ENCODE measurements at places on chromosomes 4 and X.

DNA sequence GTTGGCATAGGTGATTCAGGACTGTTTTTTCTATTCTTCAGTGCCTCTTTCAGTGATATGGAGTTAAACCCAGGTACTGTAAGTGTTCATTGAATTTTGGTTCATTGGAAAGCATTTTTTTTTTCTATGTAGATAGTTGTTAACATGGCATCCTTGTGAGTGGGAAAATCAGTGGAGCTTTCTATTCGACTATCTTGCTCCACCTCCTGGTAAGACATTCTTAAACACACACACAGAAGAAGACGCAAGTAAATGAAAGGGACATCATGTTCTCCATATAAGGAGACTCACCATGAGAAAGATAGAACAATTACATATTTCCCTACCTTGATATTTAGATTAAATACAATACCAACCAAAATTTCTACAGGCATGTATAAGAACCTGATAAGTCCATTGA is 598.5 kb upstream of the SPANXN1 start:
- no peak for DNase-seq

DNA sequence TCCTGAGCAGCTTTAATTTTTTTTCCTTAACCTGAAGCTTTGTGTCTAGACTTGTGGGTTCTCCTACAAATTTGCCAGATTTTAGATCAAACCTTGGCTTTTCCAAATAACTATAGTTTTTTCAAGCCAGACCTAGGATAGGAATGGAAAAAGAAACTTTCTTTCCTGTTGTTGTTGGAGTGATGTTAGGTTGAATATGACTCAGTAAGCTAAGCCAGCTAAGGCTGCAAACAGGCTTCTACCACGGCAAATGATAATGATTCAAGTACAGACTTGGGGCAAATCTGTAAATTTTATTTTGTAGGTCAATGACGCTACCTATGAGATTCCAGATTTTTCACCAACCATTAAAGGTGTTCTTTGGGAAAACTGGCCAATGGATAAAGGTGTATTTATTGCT is 45.6 kb downstream of the WDR19 start:
- DNase-seq: no peak

- DNase-seq: peak; percentile 87
These were observed 34.5 kb downstream of the SPINK2 start for GRCh38 chr4:56786955-56787354.

DNA sequence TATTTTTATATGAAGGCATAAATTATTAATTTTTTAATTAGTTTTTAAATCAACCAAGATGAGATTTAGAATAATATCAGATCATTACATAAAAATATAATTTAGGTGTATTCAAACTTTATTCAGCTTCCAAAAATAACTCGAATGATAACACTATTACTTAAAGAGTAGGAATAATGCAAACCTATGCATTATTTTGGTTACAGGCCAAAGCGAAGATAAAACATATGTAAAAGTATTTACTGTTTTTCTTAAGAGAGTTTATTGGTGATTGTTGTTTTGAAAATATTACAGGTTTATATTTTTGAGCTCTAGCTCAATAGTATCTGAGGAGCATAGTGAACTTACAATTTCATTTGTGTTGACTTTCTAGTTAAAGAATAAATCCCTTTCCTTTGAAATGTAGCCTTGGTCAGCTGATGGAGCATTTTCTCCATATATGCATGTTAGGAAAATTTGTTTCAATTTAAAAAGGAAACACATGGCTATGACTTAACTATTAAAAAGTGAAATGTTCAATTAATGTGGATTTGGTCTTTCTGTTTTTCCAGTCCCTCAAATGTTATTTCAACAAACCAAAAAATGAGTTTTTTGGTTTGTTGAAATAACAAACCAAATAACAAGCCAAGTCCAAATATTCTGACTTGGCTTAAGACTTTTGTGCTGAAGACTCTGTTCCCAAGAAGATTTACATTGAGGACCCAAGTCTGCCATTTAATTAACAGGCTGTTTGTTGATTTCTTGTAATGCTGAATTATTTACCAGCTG is 346.9 kb downstream of the ARHGAP24 start:
- no peak for DNase-seq

DNA sequence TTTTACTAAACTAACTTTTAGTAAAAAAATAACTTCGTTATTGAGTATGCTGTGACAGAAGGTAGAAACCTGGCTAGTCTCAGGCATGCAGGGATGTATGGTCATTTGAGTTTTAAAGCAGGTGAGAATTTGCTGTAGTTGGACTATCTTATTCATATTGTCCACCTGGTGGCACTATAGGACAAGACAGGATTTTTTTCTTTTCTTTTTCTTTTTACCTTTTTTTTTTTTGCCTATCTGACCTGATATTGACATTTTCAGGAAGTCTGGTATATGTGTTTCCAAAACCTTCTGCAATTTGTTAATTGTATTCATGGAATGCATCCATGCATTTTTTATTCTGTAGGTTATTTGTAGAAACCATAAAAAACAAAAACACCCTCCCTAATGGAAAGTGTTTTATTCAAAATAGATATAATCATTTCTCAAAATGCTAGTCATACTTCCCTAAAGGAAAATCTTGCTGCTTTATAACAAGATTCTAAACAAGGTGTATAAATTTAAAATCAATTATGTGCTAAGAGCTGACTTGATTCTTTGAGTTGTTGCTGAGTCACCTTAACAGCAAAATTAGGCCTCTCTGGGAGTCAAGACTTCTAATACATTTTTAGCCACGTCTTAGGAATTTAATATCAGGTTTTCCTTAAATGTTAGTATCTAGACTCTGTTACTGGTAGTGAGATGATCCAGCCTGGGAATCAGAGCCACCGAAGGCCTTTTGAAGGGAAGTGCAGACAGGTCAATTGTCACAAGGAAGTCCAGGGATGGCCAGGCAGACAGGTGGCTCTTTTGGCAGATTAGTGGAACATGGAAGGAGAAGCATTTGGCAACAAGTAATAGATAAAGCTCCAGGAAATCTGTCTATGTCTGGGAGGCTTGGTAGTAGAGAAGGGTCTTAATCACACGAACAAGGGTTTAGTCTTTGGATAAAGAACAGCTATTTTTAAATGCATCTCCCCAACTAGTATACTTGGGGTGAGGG is 201.3 kb upstream of the GNPDA2 start:
- peak; percentile 13 for DNase-seq

DNA sequence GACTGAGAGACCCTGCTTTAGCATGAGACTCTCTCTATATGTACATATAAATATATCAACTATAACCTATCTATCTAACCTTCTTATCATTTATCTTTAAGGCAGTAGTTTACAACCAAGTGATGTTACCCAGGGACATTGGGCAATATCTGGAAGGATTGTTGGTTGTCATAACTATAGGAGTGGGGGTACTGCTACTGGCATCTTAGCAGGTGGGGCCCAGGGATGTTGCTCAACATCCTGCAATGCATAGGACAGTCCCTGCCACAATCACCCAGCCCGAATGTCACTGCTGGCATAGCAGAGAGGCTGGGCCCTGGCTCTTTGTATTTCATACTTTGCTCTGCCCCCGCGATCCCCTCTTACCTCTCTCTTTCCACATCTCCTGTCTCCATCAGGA is 397.7 kb downstream of the IL15 start:
- no peak for DNase-seq

GRCh38 chrX:44843753-44844152 is at the start of gene DUSP21:
DUSP21 (plus strand) TSS chrX:44844021; CDS start chrX:44844133, 112 bp downstream.
- no peak for DNase-seq

DNA sequence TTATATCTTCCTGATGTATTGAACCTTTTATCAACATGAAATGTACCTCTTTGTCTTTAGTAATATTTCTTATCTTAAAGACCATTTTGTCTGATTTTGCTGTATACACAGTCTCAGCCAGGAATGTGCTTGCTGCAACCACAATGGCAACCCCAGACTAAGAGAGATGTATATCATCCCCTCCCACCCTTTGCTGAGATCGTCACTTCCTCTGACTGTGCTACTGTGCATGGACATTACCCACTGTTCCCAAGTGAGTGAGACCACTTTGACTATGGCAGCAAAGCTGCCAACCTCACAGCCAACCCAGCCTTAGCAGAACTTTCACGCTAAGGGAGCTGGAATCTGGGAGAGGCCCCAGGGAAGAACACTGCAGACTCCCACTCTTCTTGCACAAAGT is 46.0 kb downstream of the EIF2S3 start:
- peak; percentile 50 for DNase-seq

- DNase-seq: no peak
These were observed 620 bp downstream of the ITM2A start for GRCh38 chrX:79366556-79366872.

GRCh38 chrX:137352101-137352660 is 213.7 kb upstream of the ZIC3 start:
- no peak for DNase-seq

DNA sequence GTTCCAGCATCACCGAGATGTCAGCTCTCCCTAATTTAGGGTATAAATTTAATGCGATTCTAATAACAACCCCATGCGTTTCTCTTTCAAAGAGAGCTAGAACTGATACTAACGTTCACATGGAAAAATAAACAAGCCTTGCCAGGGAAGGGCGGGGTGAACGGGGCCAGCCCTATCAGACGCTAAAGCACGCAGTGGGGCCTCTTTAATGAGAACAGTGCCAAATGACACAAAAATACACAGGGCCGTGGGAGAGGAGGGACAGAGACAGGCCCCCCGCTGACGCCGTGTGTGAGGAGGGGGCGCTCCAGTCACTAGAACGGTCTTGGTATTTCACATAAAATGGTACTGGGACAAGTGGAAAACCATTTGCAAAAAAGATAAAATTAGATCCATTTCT is 21.3 kb upstream of the ADRA2C start:
- no peak for DNase-seq

DNA sequence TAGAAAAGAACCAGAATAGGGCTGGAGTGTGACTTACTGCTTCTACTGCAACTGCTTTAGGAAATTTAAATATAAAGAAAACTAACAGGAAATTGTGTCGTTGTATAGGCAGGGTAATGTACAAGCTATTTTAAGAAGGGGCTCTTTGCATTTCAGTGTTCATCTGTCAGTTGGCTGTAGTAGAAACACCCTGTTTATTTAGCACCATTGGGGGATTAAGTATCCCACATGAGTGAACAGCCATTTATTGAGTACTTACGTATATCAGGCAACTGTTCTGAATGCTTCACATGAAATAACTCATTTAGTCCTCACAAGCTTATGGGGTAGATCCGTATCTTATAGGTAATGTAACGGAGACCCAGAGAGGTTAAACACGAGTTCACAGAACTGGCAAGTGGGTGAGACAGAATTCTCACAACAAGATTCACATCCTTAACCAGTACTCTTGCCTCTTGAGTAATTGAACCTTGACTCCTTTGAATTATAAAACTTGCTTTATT is 23.9 kb downstream of the STIM2 start:
- DNase-seq: no peak

DNA sequence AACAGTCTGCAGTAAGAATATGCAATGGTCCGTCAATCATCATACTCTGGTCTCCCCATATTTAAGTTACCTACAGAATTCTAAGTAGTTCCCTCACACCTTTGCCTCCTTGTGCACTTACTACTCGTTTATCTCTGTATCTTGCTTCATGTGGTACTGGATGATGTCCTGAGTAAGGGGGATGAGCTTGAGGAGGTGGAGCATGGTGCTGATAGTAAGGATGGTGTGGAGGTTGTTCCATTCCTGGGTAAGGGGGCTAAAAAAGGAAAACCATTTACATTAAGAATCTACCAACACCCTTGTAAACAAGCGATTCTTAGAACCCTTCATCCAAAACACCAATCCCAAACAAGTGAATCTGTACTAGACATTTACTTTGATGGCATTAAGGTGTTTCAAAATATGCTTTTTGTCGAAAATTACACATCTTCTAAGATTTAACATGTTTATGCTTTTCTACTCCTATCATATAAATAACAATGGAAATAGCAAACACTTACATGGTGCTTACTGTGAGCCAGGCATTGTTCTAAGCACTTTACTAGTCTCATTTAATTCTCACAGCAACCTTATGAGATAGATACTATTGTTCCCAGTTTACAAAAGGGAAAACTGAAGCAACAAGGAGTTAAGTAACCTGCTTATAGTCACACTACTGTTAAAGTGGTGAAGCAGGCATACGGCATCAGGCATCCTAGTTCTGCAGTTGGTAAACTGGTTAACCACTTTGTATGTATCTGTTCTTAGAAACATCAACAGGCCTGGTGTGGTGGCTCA is 33.5 kb downstream of the YTHDC1 start:
- DNase-seq: no peak

- no peak for DNase-seq
These were observed 233.3 kb upstream of the GPC4 start for GRCh38 chrX:133648594-133648993.

GRCh38 chrX:66014084-66014483 is 25.8 kb downstream of the VSIG4 start:
- DNase-seq: no peak

- DNase-seq: no peak
These were observed 22.2 kb downstream of the CCDC149 start for GRCh38 chr4:24890561-24891126.

- DNase-seq: peak; percentile 70
These were observed 80.4 kb downstream of the PDLIM5 start for GRCh38 chr4:94531991-94532789.

GRCh38 chr4:165158762-165159161 is 46.1 kb upstream of the TMEM192 start:
- no peak for DNase-seq

GRCh38 chr4:24858026-24858425 is 54.8 kb downstream of the CCDC149 start:
- peak; percentile 92 for DNase-seq

DNA sequence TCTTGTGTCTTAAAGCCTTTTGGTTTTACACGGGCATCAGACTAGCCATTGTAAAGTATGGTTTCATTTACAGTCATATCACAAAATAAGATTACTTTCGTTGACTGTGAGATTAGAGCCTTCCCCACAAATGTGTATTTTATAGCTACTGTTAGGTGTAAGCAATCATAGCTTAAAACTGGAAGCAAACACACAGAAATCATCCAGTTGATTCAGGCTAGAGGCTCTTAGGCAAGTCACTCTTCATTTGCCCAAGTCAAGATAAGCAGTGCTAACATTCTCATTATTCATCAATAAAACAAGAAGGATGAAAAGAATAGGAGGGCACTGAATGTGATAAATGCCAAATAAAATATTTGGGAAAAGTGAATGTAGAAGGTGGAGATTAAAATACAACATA is 448.7 kb upstream of the FAM241A start:
- no peak for DNase-seq

DNA sequence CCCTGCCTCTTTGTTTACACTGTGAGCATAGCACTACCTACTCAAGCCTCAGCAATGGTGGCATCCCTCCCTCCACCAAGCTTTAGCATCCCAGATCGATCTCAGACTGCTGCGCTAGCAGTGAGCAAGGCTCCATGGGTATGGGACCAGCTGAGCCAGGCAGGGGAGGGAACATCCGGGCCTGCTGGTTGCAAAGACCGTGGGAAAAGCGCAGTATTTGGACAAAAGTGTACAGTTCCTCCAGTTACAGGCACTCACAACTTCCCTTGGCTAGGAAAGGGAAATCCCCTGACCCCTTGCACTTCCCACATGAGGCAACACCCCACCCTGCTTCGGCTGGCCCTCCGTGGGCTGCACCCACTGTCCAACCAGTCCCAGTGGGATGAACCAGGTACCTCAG is 26.5 kb downstream of the EGF start:
- no peak for DNase-seq

GRCh38 chrX:28649541-28649940 is 62.3 kb downstream of the IL1RAPL1 start:
- no peak for DNase-seq

All from fibroblast of skin of right biceps (primary cell).